Activated naive CD4-positive, alpha-beta T cell (primary cell): ENCODE measurements at places on chromosomes 7 and 10.

DNA sequence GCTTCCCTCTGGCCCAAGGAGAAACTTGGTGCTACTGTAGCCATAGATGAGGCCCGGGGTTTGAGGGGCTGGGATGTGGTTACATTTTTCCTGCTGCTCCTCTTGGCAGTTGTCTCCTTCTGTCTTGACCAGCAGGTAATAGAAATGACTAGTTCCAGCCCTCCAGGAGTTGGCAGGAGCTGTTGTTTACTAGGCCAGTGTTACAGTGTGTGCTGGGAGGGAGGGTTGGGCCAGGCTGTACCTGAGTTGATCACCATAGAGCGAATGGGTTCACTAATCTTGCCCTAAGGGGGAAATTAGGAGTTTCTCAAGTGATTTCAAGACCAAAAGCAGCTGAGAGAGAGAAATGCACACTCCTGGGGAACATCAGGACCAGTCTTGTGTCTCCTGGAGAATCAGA lies 34.9 kb downstream of the PAX2 start:
- no peak for DNase-seq

- DNase-seq: no peak
Measured at GRCh38 chr10:103814626-103815370, 40.6 kb downstream of the SH3PXD2A start.

DNA sequence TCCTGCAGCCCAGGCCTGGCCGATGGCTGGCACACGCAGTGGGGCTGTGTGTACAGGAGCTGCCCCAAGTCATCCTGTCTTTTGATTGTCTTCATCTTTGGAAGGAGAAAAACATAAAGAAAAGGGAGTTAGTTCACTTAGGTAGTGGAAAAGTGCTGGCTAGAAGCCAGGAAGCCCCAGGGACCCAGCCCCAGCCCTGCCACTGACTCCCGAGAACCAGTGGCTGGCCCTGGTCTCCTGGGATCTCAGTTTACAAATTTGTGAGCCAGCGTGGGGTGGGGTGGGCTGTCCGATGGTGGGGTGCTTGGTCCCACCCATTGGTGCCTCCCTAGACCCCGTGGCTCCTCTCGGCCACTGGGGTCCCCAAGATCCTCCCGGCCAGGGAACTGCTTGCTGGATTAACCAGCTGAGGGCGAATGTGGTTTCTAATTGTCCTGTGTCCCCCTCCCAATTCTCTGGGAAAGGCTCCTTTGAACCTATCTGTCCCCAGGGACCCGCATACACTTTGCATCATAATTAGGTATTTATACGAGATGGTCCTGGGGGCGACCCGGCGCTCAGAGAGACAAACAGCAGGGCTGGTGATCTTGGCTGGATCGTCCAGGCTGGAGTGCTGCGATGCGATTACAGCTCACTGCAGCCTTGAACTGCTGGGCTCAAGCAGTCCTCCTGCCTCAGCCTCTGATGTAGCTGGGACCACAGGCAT lies 16.3 kb upstream of the CHST12 start:
- no peak for DNase-seq

- no peak for DNase-seq
Measured at GRCh38 chr10:62166331-62167131, 102.1 kb downstream of the RTKN2 start.

GRCh38 chr7:138564365-138564764 lies 104.3 kb downstream of the TRIM24 start:
- DNase-seq: no peak

GRCh38 chr10:89625041-89625765 lies 19.8 kb downstream of the PANK1 start:
- DNase-seq: no peak
